ENCODE measurements at places on chromosomes 1 and 21. TPM values are rescaled to one million over a fixed set of nuclear protein-coding genes. Genes with fewer than 3 reads are reported as not detected.

DNA sequence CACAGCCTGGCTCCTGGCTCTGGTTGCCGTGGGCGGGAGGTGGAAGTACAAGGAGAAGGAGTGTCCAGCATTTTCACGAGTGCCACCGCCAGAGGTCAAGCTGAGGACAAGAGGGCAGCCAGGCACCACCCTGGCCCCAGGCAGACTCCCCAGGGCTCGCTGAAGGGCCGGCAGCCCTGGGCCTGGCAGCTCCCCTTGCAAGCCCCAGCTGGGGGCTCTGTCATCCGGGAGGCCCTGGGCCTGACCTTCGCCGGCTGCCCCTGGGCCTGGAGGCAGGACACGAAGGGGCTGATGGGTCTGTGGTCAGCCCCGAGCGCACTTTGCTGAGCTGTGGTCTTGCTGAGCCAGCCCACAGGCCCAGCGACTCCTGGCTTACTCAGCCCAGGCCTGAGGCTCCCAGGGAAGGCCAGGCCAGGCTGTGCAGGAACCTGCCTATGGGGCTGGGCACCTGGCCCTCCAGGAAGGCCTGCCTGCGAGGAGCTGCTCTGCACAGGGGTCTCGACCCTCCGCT, 74.8 kb downstream of the MORN1 start:
- H3K4me1 ChIP-seq = peaks cover 50% of the 10 kb centered on the region
- H3K4me3 ChIP-seq = no peak overlapping the region
- H3K36me3 ChIP-seq = no peaks in the 10 kb centered on the region
- DNase-seq = no peak

DNA sequence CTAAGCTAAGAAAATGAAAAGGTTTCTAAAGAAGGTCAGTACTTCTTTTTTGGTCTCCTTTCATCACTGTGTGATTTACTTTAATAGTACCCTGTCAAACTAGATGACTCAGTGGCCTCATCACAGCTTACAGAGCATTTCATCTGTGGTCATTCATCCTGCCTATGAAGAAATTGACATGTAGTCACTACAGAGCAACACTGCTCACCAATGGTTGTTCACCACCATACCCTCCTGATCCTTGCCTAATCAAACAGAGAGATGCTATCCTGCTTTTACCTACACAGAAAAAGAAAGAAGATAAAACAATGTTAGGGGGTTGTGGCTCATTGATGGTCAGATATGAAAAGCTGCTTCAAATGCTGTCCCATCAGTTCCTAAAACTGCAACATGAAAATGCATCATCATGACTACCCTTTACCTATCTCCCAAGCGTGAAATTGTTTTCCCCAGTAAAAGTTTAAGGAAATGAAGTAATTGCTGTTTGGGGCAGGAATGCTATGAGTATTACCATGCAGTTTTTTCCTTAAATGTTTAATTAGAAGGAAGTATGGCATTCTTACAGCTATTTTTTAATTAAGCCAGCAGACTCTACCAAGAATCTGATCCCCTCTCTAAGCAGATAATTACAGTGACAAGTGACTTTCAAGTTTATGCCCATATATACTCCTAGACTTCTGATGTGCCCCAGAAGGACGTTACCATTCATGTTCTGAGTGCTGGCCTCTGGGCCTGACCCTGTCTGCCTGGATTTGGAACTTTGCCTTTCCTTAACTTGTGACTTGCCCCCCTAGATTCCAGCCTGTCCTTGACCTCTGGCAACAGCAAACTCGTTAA, 46.1 kb upstream of the FBXO28 start:
- DNase-seq = no peak
- H3K4me1 ChIP-seq = no peaks in the 10 kb centered on the region
- no peak overlapping the region for H3K27ac ChIP-seq
- H3K4me3 ChIP-seq = no peak overlapping the region
- no peaks in the 10 kb centered on the region for H3K27me3 ChIP-seq
- H3K36me3 ChIP-seq = no peaks in the 10 kb centered on the region

DNA sequence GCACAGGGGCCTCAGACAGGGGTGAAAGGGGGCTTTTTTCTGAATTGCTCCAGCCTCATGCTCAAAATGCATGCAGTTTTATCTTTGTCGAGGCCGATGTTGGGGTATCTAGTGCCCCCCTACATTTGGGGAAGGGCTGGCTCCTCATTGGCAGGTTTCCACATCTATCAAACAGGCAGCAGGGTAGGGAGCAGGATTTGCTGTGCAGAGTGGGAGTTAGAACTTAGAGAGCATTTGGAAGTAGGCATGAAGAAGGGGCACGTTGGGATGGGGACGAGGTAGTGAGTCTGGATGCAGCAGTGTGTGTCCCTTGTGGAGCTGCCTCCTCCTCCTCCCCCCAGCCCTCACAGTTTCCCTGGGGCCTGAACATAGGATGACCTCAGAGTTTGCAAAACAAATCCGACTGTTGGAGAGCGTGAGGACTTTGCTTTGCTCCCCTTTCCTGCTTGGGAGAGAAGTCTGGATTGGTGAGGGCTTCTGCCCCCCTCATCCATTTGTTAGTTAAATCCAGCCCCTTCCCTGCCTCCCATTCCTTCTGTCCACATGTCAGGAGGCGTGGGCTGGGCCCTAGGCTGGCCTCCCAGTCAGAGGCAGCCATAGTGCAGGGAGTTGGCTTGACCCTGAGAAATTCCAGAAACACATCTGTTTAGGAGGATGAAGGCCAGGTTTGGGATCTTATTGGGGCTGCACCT, 36.9 kb upstream of the GPR37L1 start:
- H3K4me1 ChIP-seq = no peaks in the 10 kb centered on the region
- H3K36me3 ChIP-seq = no peaks in the 10 kb centered on the region
- no peaks in the 10 kb centered on the region for H3K27me3 ChIP-seq
- no peak overlapping the region for H3K27ac ChIP-seq
- no peak overlapping the region for H3K4me3 ChIP-seq

DNA sequence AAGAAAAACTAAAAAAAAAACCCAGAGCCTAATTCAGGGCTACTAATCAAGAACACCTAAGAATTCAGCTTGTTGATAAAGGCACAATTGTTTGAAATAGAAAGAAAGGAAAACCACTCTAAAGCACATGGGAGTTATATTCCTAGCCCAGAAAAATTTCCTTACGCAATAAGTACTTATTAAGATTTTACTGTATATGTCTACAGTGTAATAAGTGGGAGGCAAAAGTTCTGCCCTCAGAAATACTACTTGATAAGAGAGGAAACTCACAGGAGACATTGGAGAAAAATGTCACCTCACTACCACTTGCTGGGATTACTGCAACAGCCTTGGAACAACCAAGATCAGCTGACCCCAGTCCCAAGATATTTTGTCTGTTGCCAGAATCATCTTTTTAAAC, 66.1 kb downstream of the IARS2 start:
- no peak overlapping the region for H3K27ac ChIP-seq
- peaks cover 43% of the 10 kb centered on the region for H3K36me3 ChIP-seq
- no peak for DNase-seq
- H3K27me3 ChIP-seq = no peaks in the 10 kb centered on the region
- H3K4me3 ChIP-seq = no peak overlapping the region

DNA sequence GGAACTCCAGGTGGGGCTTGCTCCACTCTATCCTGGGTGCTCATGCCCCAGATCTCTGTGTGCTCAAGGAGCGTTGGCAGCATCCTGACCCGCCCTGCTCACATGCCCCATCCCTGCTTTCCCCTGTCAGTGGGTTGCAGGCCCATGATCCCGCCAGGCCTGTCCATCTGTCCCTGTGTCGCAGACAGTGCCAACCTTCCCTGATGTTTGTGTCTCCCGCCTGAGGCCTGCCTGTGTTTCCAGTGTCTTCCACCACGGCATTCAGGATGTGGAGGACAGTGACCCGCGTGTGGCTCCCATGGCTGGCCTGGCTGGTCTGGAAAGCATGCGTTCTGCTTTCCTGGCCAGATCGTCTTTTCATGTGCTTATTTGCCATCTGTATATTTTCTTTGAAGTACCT, 82.9 kb downstream of the PCBP3 start:
- DNase-seq = no peak
- no peaks in the 10 kb centered on the region for H3K27me3 ChIP-seq
- H3K27ac ChIP-seq = no peak overlapping the region
- no peak overlapping the region for H3K4me3 ChIP-seq
- no peaks in the 10 kb centered on the region for H3K36me3 ChIP-seq

DNA sequence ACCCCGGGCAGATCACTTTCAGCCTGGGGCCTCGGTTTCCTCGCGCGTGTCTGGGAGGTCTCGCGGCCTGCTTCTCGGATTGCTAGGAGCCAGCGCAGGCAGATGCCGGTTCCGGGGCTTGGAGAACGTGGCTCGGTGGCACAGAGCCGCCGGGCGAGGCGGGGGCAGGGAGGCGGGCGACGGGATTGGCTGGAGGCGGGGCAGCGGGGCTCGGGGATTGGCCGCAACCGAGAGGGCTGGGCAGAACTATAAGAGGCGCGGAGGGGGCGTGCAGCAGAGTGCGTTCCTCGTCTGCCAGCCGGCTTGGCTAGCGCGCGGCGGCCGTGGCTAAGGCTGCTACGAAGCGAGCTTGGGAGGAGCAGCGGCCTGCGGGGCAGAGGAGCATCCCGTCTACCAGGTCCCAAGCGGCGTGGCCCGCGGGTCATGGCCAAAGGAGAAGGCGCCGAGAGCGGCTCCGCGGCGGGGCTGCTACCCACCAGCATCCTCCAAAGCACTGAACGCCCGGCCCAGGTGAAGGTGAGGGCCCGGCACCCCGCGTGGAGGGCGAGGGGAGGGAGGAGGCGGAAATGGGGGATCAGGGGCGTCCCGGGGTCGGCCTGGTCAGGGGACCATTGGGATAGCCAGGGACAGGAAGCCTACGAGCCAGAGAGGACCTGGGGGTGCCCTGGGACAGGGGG, at the start of gene MFSD2A:
Gene MFSD2A (plus strand): TSS at position 276 of the 677 bp plus-strand sequence. CDS start 148 bp downstream, at position 424.
- H3K4me3 ChIP-seq = peak within 1 kb of the TSS; percentile 69
- peaks cover 21% of the 10 kb centered on the region for H3K4me1 ChIP-seq
- DNase-seq = peak; percentile 95
- H3K27ac ChIP-seq = no peak within 1 kb of the TSS

GRCh38 chr1:68332041-68332440, 99.7 kb upstream of the WLS start:
- peaks cover 13% of the 10 kb centered on the region for H3K4me1 ChIP-seq
- H3K4me3 ChIP-seq = no peak overlapping the region
- H3K27me3 ChIP-seq = no peaks in the 10 kb centered on the region
- no peak overlapping the region for H3K27ac ChIP-seq
- no peak for DNase-seq

- H3K4me3 ChIP-seq = no peak overlapping the region
- H3K27ac ChIP-seq = no peak overlapping the region
- no peaks in the 10 kb centered on the region for H3K27me3 ChIP-seq
- no peaks in the 10 kb centered on the region for H3K4me1 ChIP-seq
These were observed 14.6 kb downstream of the EFCAB7 start for GRCh38 chr1:63537940-63538339.

GRCh38 chr1:33905241-33905640, 41.4 kb downstream of the HMGB4 start:
- DNase-seq = no peak
- no peaks in the 10 kb centered on the region for H3K4me1 ChIP-seq
- H3K27me3 ChIP-seq = no peaks in the 10 kb centered on the region
- no peak overlapping the region for H3K4me3 ChIP-seq
- H3K27ac ChIP-seq = no peak overlapping the region

DNA sequence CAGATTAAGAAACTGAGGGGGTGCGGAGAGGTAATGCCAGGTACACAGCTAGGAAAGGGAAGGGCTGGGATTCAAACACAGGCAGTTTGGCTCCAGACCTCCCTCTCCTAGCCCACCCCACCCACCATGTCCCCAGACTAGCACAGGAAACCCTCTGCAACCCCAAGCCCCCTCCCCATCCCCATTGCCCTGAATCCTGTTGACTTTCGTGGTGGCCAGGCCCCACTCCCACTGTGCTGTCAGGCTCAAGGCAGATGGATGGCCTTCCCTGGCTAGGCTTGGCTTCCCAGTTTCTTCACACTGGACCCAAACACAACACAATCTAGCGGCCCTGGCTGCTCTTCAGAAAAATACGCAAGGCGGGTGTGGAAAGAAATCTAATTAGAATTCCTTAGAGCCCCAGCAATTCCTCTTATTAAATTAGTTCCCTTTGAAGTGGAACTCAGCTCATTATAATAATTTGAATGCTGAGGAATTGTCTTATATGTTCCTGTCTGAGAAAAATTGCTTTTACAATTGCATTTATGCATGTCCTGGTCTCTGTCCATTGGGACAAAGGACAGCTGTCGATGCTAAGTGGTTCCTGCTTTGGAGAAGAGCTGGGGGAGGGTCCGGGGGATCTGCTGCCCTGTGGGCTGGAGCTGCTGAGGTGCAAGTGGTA, 97.4 kb downstream of the SYF2 start:
- H3K27ac ChIP-seq = no peak overlapping the region
- peaks cover 40% of the 10 kb centered on the region for H3K27me3 ChIP-seq
- DNase-seq = no peak
- H3K4me3 ChIP-seq = no peak overlapping the region
- H3K4me1 ChIP-seq = no peaks in the 10 kb centered on the region
- H3K36me3 ChIP-seq = no peaks in the 10 kb centered on the region

- H3K4me3 ChIP-seq = no peak overlapping the region
- no peak overlapping the region for H3K27ac ChIP-seq
- H3K27me3 ChIP-seq = no peaks in the 10 kb centered on the region
- no peak for DNase-seq
These were observed 72.0 kb downstream of the SLC66A1 start for GRCh38 chr1:19384113-19384512.

GRCh38 chr1:118148034-118148433, 37.0 kb downstream of the SPAG17 start:
- DNase-seq = no peak
- no peaks in the 10 kb centered on the region for H3K36me3 ChIP-seq
- H3K4me1 ChIP-seq = no peaks in the 10 kb centered on the region
- H3K27ac ChIP-seq = no peak overlapping the region
- H3K4me3 ChIP-seq = no peak overlapping the region

- peaks cover 5% of the 10 kb centered on the region for H3K4me1 ChIP-seq
- no peak overlapping the region for H3K4me3 ChIP-seq
- no peaks in the 10 kb centered on the region for H3K36me3 ChIP-seq
- no peak overlapping the region for H3K27ac ChIP-seq
These were observed 23.3 kb upstream of the ZNF326 start for GRCh38 chr1:89971600-89971999.

GRCh38 chr21:44579056-44579832, 1.2 kb downstream of the KRTAP10-5 start:
- no peak overlapping the region for H3K27ac ChIP-seq
- no peak overlapping the region for H3K4me3 ChIP-seq
- no peaks in the 10 kb centered on the region for H3K27me3 ChIP-seq
- DNase-seq = peak; percentile 41
- H3K36me3 ChIP-seq = no peaks in the 10 kb centered on the region

DNA sequence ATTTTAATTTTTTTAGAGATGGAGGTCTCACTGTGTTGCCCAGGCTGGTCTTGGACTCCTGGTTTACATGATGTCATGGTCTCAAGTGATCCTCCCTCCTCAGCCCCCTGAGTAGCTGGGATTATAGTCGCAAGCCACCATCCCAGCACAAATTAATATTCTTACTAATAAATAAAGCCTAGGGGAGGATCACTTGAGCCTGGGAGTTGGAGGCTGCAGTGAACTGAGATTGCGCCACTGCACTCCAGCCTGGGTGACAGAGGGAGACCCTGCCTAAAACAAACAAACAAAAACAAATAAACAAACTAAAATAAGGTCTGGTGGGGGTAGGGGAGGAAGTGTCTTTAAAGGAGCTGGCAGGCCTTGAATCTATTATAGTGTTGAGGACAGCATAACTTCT, 8.7 kb upstream of the GADD45A start:
- H3K27ac ChIP-seq = no peak overlapping the region
- H3K4me3 ChIP-seq = no peak overlapping the region
- no peak for DNase-seq
- H3K4me1 ChIP-seq = no peaks in the 10 kb centered on the region
- H3K36me3 ChIP-seq = no peaks in the 10 kb centered on the region

MCOLN2 gene
- total RNA-seq = 14.1 TPM

HOOK1 gene
- 2.2 TPM for total RNA-seq

CA14 gene
- not detected for total RNA-seq

BGLAP gene
- 6.0 TPM for total RNA-seq

TSNAX gene
- total RNA-seq = 46.6 TPM

VN1R5 gene
- not detected for total RNA-seq
